ENCODE measurements at places on chromosomes 6 and 20.

GRCh38 chr20:47320990-47321805 lies 35.3 kb downstream of the ZMYND8 start:
- no peak for DNase-seq

- no peak for DNase-seq
Measured at GRCh38 chr6:149438855-149439254, 38.8 kb downstream of the SUMO4 start.

- no peak for DNase-seq
Measured at GRCh38 chr6:34663831-34664255, 32.7 kb downstream of the ILRUN start.

- DNase-seq = no peak
Measured at GRCh38 chr20:37355252-37356180, 9.6 kb downstream of the SRC start.

DNA sequence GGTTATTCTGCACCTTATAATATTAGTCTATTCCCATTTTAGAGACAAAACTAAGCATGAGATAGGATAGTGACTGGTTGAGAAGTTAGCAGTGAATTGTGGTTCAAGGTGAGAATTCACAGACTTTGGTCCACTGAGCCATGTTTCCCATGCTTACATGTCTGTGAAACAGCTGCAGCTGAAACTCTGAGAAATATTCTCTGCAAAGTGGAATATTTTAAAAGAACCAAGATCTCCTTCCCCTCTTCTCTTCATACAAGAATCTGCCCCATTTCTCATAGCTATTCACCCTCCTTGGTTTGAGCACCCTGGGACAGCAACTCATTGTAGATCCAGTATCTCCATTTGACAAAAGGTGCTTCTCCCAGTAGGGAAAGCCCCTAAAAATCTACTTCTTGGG lies 70.2 kb upstream of the TMEM170B start:
- DNase-seq = no peak

GRCh38 chr6:28772480-28773381 lies 151.1 kb downstream of the TRIM27 start:
- no peak for DNase-seq

DNA sequence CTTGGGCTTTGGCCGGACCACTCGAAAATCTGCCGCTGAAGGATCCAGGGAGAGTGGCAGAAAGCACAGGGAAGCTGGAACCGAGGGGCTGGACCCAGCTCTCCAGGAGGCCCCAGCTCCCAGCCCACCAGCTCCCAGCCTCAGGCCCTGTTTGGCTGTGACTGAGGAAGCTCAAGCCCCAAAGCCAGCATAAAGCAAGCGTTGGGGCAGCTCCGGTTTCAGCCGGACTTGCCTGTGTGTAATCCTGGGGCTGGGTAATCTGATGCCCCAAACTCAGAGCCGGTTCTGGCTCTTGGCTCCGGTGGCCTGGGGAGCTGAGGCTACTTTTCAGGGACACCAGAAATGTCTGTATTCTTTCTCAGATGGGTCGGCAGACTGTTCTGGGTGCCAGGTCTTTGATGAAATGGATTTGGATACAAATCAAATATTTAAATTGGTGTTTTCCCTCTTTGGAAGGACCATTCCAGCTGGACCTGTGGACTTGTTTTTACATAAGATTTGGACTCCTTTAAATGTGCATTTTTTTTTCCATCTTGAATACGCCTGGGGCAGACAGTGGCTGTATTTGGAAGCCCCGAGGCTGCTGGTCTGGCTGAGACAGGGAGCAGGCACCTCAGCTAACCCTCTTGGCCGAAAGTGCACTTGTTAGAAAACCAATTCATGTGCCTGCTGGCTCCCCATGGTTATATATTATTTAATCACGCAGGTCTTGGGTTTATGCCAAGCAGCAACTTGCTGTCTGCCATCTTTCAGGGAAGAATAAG lies 29.7 kb downstream of the RPP40 start:
- no peak for DNase-seq

- no peak for DNase-seq
Measured at GRCh38 chr6:123928529-123928928, 124.9 kb downstream of the NKAIN2 start.

DNA sequence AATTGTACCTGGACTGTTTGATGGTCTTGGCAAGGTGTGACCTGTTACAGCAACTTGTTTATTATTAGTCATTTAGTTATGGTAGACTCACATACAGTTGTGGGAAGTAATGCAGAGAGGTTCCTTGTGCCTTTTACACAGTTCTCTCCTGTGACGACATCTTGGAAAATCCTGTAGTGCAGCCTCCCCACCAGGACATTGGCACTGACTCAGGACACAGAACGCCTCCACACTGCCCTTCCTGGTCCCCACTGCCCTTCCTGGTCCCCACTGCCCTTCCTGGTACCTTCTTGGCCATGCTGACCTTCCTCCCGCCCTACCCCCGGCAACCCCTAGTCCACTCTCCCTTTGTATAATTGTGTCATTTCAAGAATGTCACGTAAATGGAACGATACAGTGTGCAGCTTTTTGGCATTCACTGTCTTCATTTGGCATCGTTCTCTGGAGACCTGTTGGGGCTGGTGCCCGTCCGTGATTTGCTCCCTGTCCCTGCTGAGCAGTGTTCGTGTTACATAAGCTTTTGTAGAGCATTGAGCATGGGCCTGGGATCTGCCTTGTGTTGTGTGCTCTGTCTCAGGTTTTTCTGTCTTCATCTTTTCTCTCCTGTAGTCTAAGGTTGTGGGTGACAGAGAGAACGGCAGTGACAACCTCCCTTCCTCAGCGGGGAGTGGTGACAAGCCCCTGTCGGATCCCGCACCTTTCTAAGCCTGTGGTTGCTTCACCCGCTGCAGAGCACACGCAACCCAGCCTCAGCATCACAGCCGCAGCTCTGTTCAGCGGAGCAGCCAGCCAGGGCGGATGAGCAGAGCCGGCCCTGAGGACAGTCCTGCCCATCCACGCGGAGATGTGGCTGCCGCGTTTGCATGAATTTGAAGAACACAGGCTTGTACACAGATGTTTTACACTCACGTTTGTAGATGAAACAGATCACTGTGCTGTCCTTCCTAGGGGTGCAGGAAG lies 5.4 kb upstream of the DNAJC5 start:
- DNase-seq = no peak

DNA sequence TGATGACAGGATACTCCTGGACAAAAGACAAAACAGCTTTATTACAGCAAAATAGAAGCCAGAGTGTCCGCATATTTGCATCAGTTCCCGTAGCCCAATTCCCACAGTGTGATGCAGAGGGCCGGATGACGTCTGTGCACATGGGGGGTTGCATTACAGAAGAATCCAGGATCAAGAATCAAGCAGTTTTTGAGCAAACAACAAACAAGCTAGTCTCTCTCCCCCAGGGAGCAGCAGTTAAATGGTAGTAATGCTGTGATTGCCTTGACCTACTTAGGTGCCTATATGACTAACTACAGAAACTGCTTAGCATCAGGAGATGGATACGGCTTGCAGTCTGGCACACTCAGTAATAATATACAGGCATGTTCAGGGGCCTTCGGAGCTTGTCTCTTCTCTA lies 3.2 kb upstream of the SDHAF4 start:
- no peak for DNase-seq

- DNase-seq = no peak
Measured at GRCh38 chr6:114634016-114634415, 291.2 kb upstream of the HS3ST5 start.

- DNase-seq = no peak
Measured at GRCh38 chr20:14583413-14583812, 246.0 kb upstream of the FLRT3 start.
